ENCODE measurements at places on chromosomes 11 and 22.
A peak's percentile ranks its signal among the peaks of the same experiment; 100 is the strongest.

DNA sequence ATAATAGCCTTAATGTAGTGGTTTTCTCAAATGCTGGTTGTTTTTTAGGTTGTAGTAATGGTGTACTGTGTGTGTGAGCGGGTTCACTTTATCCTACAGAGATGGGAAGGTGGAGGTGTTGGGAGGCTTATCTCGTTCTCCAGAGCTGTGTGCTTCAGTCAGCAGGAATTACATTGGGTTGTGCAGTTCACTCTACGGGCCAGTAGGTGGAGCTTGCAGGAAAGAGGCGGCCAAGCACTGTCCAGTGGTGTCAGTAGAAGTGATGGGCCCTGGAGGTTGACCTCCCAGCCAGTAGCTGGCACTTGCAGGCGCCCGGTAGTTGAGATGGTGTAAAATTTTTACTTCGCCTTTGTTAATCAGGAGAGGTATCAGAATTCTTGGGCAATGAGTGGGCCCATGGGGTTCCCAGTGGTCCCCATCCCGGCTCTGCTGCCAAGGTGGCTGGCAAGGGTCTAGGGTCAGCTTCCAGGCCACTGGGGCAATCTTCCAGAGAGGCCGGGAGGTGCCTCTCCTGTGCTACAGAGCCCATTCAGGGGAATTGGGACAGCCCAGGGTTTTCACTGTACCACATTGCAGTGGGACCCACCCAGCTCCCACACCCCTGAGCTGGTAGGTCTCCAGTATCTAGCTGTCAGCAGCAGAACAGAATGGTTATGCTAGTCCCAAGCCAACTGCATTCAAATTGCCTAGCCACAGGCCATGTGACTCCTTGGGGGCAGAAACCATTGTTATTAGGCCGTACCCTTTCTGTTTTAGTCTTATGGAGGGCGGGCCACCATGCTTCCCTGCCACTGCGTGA is 43.9 kb downstream of the BIRC2 start:
- peak; percentile 66 for DNase-seq

GRCh38 chr22:37045958-37046357 is 5.6 kb upstream of the KCTD17 start:
- DNase-seq, result no peak

DNA sequence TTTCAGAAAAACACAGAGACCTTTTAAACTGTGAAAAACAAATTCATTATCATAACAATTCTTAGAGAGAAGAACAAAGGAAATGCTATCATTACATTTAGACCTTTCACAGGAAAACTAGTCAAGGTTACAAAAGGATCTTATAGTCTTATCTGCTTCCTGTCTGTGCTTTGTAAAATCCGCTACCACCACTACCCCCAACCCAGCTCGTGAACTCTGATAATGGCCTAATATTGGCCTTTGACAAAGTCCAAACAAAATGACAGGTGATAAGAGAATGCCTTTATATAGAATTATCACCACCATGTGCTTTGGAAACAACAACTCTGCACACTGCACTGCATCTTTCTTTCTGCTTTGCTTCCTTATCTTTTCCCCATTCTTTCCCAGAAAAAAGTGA is 272.5 kb downstream of the SBF2 start:
- no peak for DNase-seq

- DNase-seq, result no peak
These were observed 33.7 kb upstream of the PRR5 start for GRCh38 chr22:44668190-44668885.

GRCh38 chr11:76325185-76325584 is 55.7 kb downstream of the THAP12 start:
- DNase-seq, result no peak

GRCh38 chr11:26063915-26064314 is 268.0 kb upstream of the ANO3 start:
- no peak for DNase-seq

DNA sequence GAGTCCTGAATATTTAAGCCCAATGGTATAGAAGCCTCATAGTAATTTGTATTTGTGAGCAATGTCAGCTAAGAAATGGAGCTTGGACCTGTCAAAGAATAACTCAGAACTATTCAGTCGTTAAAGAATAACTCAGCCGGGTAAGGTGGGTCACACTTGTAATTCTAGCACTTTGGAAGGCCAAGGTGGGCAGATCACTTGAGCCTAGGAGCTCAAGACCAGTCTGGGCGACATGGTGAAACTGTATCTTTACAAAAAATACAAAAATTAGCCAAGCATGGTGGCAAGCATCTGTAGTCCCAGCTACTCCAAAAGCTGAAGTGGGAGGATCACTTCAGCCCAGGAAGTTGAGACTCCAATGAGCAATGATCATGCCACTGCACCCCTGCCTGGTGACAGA is 1526.5 kb downstream of the LRRC4C start:
- DNase-seq, result no peak

- no peak for DNase-seq
These were observed 21.8 kb upstream of the GNB1L start for GRCh38 chr22:19876314-19876940.

- no peak for DNase-seq
These were observed 43.5 kb downstream of the PPFIA1 start for GRCh38 chr11:70313945-70314344.

DNA sequence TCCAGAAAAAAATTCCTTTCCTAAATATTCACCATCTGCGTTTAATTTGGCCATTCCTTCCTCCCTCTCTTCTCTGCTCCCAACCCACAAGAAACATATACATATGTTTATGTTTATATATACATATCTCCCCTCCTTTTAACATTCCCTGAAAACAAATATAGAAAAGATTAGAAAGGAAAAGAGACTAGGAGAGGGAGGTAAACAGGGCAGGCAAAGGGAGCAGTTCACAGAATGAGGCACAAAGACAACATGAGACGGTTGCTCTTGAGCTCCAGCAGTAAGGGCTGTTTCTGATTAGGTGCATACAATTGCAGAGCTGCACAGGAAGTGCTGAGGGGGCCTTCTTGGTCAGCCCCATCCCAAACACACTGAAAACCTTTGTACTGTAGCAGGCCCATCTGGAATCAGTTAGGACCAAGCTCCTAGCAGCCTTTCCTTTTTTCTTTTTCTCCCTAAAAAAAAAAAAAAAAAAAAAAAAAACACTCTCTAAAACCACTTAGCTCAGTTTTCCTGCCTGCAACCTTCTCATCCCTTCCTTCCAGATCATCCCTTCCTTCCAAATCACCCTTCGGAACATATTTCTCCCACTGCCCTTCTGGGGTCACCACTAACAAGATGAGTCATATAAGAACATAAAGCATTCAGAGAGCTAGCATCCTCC is 57.0 kb downstream of the RBFOX2 start:
- DNase-seq, result no peak

GRCh38 chr22:31948002-31948401 is 3.7 kb downstream of the YWHAH start:
- DNase-seq, result no peak

DNA sequence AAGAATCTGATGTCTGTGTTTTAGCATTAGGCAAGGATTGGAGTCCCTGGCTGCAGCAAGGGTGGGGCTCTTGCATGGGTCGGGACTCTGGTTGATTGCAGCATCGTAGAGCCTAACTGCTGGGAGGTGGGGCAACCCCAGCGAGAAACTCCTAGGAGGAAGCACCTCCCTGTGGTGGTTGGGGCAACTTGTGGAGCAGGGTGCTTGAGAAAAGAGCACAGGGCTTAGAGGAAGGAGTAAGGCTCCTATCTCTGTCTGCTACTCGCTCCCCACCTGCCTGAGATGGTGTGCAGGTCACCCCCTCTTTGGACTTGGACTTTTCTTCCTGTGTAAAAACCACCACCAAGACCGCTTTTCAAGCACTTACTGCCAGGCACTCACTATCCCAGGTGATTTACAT is 15.6 kb downstream of the SREBF2 start:
- DNase-seq, result no peak

GRCh38 chr11:124763156-124763947 is 1.3 kb upstream of the ESAM start:
- DNase-seq, result peak; percentile 88

- DNase-seq, result no peak
These were observed 27.6 kb downstream of the RCOR2 start for GRCh38 chr11:63889344-63889743.

- DNase-seq, result no peak
These were observed 111.2 kb upstream of the SNX19 start for GRCh38 chr11:131027491-131027890.

DNA sequence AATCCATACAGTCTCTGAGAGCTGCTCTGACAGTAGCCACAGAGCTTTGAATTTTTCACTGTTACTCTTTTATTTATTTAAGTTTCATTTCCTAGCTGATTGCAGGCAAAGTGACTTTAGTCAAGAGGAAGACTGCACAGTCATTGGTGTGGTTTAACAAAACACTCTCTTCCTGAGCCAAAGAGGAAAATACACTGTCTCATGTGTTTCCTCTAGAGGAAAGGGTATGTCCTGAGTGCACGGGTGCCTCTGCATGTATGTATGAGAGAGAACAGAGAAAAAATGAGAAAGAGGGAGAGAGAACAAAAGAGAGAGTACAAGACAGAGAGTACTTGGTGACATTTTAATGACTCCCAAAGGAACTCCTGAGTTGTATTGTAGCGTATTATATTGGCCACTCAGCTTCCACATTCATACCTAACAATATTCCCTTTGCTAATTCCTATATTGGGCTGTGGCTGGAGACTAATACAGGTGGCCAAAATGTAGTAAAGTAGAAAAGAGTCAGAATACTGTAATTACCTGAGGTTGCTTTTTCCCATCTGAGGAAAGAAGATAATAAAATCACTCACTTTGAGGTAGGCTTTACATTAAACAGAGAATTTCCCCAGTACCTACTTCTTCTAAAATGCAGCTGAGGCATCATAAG is at the start of gene OR4D9:
OR4D9 (plus strand) TSS at position 599 of the 649 bp plus-strand sequence. CDS start 3,374 bp downstream, outside the sequence.
- no peak for DNase-seq

- DNase-seq, result no peak
These were observed 395.3 kb downstream of the BRD1 start for GRCh38 chr22:49432211-49432896.

- no peak for DNase-seq
These were observed 3.4 kb downstream of the TOM1 start for GRCh38 chr22:35303029-35303624.

- DNase-seq, result no peak
These were observed 8.8 kb upstream of the CTSD start for GRCh38 chr11:1772270-1773130.

- no peak for DNase-seq
These were observed 561.0 kb downstream of the INSC start for GRCh38 chr11:15675683-15676082.

GRCh38 chr11:93537049-93537448 is 6.1 kb downstream of the SMCO4 start:
- DNase-seq, result peak; percentile 75

GRCh38 chr11:57484141-57484710 is 23.9 kb downstream of the RTN4RL2 start:
- DNase-seq, result no peak

DNA sequence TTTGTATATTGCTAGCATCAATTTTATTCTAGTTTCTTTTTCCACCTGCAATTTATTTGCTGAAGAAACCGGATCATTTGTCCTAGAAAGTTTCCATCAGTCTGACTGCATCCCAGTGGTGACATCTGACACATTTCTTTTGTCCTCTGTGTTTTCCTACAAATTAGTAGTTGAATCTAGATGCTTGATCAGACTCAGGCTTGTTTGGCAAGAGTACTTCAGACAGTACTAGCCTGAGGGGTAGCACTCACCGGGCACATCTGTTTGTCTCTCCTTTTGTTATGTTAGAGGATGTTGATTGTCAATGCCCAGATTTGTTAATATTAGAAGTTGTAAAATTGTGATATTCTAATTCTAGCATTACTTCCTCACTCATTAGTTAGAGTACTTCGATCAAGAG is 204.8 kb downstream of the SWAP70 start:
- DNase-seq, result no peak

DNA sequence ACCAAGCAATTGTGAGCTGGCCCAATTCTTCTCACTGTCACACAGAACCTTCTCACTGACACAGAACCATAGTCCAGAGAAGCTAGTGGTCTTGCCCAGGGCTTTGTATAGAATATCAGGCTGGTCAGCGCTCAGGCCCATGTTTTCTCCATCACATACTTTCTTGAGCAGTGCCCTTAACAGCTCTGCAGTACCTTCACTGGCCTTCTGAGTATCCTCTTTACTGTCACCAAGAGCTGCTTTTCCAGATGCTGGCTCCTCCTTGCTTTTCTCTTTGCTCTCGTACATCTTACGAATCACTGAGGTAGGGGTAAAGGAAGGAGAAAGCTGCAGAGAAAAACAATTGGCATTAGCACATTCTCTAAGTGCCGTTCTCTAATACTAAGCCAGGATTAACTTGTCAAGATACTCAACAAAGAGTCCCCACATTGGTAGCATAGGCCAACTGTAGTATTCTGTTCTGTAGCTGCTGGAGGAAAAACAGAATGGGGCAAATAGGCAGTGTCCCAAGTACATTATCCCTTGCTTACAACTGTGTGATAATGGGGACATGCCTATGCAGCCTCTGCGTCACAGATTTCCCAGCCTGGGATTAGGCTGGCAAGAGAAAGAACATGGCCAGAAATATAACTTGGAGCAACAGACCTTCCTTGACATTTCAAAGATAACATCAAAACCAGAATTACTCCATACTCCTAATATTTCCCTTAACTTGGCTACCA is 43.5 kb downstream of the DRG1 start:
- DNase-seq, result no peak

DNA sequence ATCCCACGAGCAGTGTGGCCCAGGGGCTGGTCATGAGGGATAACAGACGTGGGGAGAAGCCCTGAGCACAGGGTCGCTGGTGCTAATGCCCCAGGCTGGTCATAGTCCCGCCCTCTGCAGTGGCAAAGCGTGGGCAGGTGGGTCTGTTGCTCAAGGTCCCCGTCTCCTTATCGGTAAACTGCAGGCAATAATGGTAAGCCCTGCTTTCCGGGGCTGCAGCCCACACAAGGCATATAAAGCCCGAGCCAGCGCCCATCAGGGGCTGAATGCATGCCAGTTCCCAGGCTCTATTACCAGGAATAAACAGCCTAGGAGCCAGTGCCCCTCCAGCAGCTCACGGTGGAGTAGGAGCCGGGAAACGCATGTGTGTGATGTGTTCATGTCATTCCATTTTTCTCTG is 261.0 kb downstream of the BRD1 start:
- DNase-seq, result no peak

DNA sequence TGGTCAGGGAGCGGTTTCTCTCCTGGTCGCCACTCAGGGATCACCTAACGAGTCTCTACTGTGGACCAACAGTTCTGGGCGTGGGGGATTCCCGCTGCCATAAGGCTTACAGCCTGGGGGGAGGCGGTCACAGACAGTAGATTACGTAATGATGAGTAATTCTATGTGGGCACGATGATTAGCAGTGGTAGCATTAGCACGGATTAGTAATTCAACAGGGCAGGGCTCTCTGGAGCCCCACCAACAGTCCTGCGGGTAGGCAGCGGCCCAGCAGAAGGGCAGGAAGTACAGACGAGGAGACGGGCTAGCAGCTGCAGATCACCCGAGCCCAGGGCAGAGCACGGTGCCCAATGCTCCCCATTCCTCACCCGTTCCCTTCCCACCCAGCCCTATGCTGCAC is 3.6 kb downstream of the SHISAL1 start:
- no peak for DNase-seq

Data from NCI-H526 treated with DMSO at 0.1 percent for 48 hours (cell line).